ENCODE measurements at places on chromosomes 13 and 19.

DNA sequence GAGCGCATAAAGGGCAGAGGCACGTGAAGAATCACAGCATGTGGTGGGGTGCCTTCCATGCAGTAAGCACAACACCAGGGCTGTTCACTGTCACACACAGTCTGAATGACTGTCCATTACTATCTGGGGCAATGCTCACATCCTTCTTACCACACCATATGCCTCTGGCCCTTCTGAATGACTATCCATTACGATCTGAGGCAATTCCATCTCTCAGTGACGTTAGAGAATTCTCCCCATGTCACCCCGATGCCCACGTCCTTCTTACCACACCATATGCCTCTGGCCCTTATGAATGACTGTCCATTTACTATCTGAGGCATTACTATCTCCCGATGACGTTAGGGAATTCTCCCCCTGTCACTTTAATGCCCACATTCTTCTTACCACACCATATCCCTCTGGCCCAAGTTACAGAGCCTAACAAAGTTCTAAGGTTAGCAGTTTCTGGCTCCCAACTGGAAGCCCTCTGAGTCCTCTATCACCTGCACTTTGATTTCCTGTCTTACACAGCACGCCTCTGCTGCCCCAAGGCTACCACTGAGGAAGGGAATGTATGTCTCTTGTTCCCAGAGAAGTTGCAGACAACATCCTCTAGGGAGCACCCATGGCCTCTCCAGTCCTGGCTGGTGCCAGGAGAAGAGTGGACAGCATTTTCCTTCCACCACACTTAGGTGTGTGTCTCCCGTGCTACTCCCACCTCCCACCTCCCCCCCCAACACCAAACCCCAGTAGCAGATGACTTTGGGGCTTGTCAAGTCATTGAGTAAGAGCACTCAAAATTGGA is 154.8 kb downstream of the COG6 start:
- DNase-seq = no peak

DNA sequence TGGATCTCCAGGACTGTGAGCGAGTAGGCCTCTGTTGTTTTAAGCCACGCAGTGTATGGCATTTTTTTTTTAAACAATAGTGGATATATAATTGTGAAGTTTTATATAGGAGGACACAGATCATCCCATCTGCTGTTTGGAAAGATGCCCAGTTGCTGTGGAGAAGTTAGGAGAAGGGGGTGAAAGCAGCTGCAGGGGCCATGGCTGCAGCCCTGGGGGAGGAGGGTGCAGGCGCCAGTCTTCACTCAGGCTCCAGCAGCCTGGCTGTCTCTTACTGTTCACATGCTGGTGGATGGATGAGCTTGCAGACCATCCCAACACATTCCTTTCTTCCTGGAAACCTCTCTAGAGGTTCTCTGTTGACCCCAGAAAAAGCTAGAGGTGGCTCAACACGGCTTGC is 242.3 kb downstream of the TEX29 start:
- no peak for DNase-seq

- DNase-seq = no peak
Measured at GRCh38 chr13:48949566-48950500, 25.9 kb upstream of the FNDC3A start.

DNA sequence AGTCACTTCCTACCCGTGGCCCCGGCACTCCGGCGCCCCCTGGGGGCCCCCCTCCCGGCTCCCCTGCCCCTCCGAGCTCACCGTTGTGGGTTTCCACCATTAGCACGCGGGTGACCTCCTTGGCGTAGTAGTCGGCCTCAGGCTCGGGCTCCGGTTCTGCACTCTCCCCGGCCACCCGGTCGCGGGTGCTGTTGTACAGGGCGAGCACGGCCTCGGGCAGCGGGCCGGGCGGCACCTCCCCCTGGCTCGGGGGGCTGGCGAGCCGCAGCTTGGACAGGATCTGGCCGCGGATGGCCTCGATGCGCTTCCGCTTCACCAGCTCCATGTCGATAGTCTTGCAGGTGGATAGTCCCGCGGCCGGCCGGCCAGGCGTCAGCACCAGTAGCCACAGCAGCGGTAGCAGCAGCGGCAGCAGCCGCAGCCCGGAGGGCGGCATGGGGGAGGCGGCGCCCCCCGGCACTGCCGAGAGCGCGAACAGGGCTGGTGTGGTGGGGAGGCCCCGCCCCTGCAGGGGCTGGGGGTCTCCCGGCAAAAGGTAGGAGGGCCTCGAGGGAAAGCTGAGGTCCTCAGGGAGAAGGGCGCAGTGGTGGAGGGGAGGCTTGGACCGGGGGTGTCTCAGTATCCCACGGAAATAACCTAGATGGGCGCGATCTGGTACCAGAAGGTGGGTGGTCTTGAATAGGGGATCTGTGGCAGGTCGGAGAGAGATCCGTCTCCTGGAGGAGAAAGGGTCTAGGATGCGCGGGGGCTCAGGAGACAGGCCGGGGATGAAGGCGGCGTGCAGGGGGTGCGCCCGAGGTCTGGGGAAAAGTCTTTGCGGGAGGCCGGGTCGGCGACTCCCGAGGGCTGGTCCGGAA is 885 bp downstream of the TGFB1 start:
- no peak for DNase-seq

- no peak for DNase-seq
Measured at GRCh38 chr13:20843166-20843565, 59.4 kb downstream of the XPO4 start.

GRCh38 chr19:18304208-18304457 is 18.7 kb downstream of the LSM4 start:
- no peak for DNase-seq

DNA sequence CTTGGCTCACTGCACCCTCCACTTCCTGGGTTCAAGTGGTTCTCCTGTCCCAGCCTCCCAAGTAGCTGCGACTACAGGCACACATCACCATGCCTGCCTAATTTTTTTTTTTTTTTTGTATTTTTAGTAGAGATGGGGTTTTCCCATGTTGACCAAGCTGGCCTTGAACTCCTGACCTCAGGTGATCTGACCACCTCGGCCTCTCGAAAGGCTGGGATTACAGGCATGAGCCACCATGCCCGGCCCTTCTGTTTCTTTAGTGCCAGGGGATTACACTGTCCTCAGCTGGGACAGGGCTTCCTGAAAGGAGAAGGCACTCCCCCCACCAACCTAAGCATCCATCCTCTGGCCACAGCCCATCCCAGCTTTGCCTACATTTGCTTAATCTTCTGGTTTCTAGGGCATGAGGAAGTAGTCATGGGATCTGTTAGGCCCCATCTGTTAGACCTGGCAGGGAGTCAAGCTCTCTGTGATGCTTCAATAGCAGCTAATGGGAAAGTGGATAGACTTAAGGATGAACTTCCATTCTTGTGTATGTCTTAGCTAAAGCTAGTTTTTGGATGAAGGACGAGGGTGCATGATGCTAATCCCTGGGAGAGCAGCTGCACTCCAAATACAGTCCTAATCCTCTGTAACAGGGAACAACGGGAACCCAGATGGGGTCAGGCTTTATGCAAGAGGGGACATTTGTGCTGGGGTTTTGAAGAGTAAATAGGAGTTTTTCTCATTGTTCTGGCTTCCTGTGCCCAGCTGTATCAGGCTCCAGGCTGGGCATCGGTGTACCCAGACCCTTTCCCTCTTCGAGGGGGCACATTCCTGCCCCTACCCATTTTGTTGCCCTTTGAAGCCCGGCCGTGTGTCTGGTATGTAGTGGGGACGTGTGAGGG is 2.6 kb downstream of the VAV1 start:
- DNase-seq = peak; percentile 29

- DNase-seq = no peak
Measured at GRCh38 chr19:52270266-52270885, 989 bp downstream of the ZNF766 start.

- DNase-seq = no peak
Measured at GRCh38 chr13:73015805-73016204, 43.0 kb upstream of the KLF5 start.

GRCh38 chr13:113915786-113916329 is 52.0 kb upstream of the GAS6 start:
- DNase-seq = no peak

DNA sequence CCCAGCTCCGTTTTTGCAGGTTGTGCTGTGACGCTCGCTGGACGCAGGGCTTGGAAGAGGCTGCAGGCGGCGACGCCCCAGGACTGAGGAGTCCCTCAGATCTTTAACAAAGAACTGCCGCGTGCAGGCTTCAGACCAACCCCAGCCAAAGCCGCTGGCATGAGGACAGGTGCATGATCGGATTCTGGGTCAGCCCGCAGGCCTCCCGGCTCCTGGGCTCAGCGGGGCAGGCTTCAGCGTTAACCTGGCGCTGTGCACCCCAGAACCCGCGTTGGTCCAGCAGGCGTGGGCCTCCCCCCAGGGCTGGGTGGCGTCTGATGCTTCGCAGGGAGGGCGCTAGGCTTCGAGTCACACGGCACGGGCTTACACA is 920 bp upstream of the TIMM13 start:
- peak; percentile 50 for DNase-seq

DNA sequence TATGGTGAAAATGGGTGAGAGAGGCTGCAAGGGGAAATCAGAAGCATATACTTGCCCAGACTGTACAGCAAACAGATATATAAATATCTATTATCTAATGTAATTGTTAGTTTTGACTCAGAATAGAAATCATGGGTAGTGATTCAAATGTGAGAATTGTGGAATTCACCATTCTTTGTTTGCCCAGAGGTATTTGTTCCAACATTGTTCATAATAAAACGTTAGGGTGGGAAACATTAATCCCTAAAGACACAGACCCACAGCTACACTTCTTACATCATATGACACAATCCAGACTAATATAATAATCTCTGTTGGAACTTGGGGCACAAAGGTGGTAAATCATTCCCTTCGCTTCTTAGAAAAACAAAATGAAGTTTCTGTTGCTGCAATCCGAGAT is 646.5 kb upstream of the SLITRK6 start:
- no peak for DNase-seq

GRCh38 chr13:111384441-111385182 is 64.2 kb downstream of the TEX29 start:
- DNase-seq = no peak

- no peak for DNase-seq
Measured at GRCh38 chr19:17326595-17326966, 8.1 kb downstream of the ANO8 start.

GRCh38 chr19:6577476-6578125 is 13.3 kb downstream of the CD70 start:
- DNase-seq = peak; percentile 39

DNA sequence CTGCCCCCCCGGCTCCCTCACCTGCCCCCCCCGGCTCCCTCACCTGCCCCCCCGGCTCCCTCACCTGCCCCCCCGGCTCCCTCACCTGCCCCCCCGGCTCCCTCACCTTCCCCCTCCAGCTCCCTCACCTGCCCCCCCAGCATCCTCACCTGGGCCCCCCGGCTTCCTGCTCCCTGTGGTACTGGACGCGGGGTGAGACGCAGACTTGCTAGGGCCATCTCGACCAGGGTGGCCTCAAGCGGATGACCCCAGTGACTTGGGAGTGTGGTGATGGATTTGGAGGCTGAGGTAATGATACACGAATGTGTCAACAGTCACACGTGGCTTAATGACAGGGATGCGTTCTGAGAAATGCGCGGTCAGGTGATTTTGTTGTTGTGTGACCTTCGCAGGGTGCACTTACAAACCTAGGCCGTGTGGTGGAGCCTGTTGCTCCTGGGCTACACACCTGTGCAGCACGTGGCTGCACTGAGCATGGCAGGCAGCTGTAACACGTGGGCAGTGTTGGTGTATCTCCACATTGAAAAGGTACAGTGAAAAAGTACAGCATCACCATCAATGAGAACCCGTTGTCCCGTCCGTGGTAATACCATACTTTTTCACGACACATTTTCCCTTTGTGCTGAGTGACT is 197.8 kb downstream of the TEX29 start:
- DNase-seq = no peak

GRCh38 chr13:27183561-27184147 is 12.0 kb upstream of the USP12 start:
- DNase-seq = no peak

DNA sequence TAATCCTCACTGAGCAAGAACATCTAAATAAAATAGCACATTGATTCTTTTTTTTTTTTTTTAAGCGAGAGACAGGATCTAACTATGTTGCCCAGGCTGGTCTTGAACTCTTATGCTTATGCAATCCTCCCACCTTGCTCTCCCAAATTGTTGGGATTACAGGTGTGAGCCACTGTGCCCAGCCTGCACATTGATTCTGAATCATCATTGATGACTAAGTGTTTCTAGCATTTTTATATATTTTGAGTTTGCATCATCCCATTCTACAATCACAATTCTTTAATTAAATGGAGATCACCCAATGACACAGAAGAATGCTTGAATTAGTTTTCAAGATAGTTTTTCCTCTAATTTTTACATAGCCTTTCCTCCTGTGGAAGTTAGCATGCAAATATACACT is 354.1 kb downstream of the KLF5 start:
- DNase-seq = no peak

GRCh38 chr13:48040896-48041295 is 3.4 kb downstream of the NUDT15 start:
- DNase-seq = no peak

Data from Ammon's horn (tissue), 1 donor.